ENCODE measurements at places on chromosomes 7 and 10. TPM values are rescaled to one million over a fixed set of nuclear protein-coding genes. Genes with fewer than 3 reads are reported as not detected.

DNA sequence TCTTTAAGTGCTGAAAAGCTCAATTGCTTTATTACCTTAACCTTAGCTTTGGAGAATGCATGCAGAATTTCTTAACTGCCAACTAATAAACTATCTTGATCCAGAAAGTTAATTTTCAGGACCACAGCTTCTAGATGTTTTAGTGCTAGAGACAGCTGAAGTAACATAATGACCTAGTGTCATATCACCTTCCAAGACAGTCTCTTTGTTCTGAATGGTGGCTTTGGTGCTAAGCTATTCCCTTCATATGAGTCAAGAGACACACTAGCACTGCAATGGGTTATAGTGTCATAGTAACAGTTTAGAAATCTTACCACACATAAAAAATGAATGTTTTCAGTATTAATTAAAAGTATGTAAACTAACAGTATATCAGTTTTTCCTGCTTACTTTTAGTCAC, 115.4 kb upstream of the LRRN3 start:
- no peaks in the 10 kb centered on the region for H3K36me3 ChIP-seq
- no peak for DNase-seq
- no peak overlapping the region for H3K27ac ChIP-seq
- no peaks in the 10 kb centered on the region for H3K27me3 ChIP-seq
- no peaks in the 10 kb centered on the region for H3K4me1 ChIP-seq

GRCh38 chr7:70712942-70713341, 419.0 kb upstream of the GALNT17 start:
- no peaks in the 10 kb centered on the region for H3K36me3 ChIP-seq
- peaks cover 16% of the 10 kb centered on the region for H3K4me1 ChIP-seq
- no peak overlapping the region for H3K4me3 ChIP-seq
- H3K27ac ChIP-seq: no peak overlapping the region
- H3K27me3 ChIP-seq: no peaks in the 10 kb centered on the region
- peak; percentile 76 for DNase-seq

DNA sequence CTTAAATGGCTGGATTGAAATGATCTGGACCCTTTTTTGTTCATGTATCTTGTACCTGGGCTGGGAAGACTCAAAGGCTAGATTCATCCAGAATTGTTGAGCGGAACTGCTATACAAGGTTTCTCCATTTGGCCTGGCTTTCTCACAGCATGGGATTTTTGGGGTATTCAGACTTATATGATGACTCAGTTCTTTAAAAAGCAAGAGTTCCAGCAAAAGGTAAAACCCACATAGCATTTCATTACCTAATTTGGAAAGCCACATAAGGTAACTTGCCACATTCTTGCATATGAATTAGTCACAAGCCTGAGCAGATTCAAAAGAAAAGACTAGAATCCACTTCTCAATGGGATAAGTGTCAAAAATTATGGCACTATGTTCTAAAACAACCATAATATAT, 137.4 kb downstream of the HGF start:
- no peaks in the 10 kb centered on the region for H3K27me3 ChIP-seq
- DNase-seq: no peak
- H3K4me1 ChIP-seq: no peaks in the 10 kb centered on the region
- H3K36me3 ChIP-seq: no peaks in the 10 kb centered on the region
- H3K4me3 ChIP-seq: no peak overlapping the region
- H3K27ac ChIP-seq: no peak overlapping the region

DNA sequence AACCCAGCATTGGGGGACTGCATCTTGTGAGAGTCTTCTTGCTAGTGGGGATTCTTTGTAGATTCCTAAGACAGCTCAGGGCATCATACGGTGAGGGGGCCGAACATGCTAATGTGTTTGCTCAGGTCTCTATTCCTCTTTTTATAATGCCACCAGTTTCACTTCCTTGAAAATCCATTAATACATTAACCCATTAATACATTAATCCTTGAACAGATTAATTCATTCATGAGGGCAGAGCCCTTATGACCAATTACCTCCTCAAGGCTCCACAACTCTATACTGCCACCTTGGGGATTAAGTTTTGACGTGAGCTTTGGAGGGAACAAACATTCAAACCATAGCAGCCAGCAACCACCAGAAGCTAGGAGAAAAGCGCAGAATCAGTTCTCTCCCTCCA, 67.2 kb upstream of the POT1 start:
- no peaks in the 10 kb centered on the region for H3K4me1 ChIP-seq
- H3K27me3 ChIP-seq: no peaks in the 10 kb centered on the region
- no peak for DNase-seq

GRCh38 chr10:8752146-8752843, 697.8 kb downstream of the GATA3 start:
- no peak overlapping the region for H3K27ac ChIP-seq
- no peaks in the 10 kb centered on the region for H3K4me1 ChIP-seq
- no peak for DNase-seq

DNA sequence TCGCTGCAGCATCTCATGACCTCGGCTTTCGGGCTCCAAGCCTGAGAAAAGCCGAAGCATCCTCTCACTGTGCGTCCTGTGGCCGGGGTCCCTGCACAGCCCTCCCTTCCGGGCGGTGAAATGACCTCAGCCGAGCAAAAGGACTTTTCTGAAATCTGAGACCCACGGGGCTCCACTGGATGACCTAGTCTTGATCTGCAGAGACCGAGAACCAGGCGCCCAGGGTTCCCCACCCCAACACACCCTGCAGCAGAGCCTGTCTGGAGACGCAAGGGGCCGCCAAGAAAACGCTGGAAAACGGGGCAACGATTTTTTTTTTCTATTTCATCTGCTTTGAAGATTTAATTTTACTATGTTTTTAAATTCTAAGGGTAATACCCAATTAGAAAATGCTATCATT, 31.7 kb downstream of the NPS start:
- H3K27me3 ChIP-seq: no peaks in the 10 kb centered on the region
- no peak overlapping the region for H3K4me3 ChIP-seq
- H3K36me3 ChIP-seq: no peaks in the 10 kb centered on the region
- peaks cover 7% of the 10 kb centered on the region for H3K4me1 ChIP-seq

- H3K27ac ChIP-seq: no peak overlapping the region
- H3K4me1 ChIP-seq: no peaks in the 10 kb centered on the region
- H3K36me3 ChIP-seq: no peaks in the 10 kb centered on the region
- DNase-seq: no peak
- H3K4me3 ChIP-seq: no peak overlapping the region
These were observed 268.6 kb downstream of the SEC23IP start for GRCh38 chr10:120161111-120161510.

DNA sequence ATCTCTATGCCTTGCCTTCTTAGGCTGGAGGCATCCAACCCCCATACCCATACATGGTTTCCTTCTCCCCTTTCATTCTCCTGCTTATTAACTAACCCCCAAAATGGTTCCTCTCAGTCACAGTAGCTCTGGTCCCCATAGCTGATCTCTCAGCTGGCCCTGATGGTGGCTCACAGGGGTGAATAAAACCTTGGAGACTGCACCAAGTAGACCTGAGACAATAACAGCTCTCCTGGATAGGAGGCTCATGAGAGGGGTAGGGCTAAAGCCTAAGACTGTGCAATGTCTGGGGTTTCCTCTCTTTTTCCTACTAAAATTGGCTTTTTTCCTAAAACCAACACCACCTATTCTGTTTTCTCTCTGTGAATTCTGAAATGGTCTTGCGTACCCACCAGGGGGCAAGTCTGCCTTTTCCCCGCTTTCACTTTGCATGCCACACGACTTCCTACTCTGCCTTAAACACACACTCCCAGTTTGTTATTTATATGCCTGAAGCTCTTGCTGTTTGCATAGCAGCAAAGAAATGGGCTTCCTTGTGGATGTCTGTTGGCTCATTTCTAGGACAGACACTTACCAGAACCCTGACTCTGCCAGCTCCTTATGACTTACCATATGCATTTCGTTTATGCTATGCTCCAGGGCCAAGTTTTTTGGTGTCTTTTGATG, 18.4 kb upstream of the PON1 start:
- H3K4me3 ChIP-seq: no peak overlapping the region
- H3K27ac ChIP-seq: no peak overlapping the region
- H3K4me1 ChIP-seq: no peaks in the 10 kb centered on the region
- H3K36me3 ChIP-seq: no peaks in the 10 kb centered on the region

DNA sequence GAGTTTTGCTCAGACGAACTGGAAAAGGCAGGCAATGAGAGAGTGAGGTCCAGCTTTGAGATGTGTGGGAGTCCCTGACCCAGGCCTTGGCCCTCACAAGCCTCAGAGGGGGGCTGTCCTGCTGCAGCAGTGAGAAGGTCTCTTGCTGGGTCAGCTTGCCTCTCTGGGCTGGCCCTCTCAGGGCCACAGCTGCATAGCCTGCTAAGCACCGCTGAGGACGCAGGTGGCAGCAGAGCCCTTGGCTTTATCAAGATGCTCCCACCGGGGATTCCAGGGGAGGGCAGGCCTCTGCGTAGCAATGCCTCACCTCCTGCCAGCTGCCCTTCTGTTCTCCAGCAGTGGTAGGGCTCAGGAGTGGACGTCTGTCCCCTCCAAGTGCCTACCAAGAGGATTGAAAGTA, 128.7 kb downstream of the COBL start:
- H3K36me3 ChIP-seq: no peaks in the 10 kb centered on the region
- no peaks in the 10 kb centered on the region for H3K4me1 ChIP-seq
- H3K27me3 ChIP-seq: no peaks in the 10 kb centered on the region
- no peak overlapping the region for H3K4me3 ChIP-seq
- H3K27ac ChIP-seq: no peak overlapping the region
- DNase-seq: no peak

DNA sequence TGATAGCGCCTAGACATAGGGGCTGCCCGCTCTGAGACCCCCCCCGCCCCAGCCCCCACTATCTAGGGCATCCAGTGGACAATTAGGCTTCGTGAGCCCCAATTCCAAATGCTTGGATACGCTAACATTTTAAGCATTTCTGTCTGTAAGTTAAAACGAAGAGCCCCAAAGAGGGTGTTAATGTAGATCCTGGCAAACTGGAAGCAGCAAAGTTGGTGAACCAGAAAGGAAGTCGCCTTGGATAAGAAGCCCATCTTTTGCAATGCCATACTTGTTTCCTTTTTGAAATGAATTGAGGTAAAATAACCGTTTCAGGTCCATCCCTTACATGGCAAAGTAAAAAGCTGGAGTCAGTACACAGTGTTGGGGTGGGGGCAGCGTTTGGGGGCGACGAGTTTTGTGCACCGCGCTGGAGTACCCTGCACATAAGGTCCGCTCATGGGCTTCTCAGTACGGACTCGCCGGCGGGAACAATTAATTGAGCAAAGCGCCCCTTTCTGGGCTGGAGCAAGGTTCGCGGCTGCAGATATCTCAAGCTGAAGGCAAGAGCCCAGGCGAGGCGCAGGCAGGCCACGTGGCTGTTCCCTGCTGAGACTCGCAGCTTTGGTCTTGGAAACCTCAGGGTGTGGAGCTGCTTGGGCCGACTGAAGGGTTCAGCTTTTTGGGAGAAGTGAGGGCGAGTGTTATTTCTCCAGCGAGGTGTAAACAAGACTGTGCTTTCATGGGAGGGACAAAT, 1.4 kb upstream of the TWIST1 start:
- no peaks in the 10 kb centered on the region for H3K36me3 ChIP-seq
- no peak overlapping the region for H3K27ac ChIP-seq
- H3K27me3 ChIP-seq: peaks cover 79% of the 10 kb centered on the region
- H3K4me3 ChIP-seq: no peak overlapping the region
- DNase-seq: no peak
- peaks cover 38% of the 10 kb centered on the region for H3K4me1 ChIP-seq

DNA sequence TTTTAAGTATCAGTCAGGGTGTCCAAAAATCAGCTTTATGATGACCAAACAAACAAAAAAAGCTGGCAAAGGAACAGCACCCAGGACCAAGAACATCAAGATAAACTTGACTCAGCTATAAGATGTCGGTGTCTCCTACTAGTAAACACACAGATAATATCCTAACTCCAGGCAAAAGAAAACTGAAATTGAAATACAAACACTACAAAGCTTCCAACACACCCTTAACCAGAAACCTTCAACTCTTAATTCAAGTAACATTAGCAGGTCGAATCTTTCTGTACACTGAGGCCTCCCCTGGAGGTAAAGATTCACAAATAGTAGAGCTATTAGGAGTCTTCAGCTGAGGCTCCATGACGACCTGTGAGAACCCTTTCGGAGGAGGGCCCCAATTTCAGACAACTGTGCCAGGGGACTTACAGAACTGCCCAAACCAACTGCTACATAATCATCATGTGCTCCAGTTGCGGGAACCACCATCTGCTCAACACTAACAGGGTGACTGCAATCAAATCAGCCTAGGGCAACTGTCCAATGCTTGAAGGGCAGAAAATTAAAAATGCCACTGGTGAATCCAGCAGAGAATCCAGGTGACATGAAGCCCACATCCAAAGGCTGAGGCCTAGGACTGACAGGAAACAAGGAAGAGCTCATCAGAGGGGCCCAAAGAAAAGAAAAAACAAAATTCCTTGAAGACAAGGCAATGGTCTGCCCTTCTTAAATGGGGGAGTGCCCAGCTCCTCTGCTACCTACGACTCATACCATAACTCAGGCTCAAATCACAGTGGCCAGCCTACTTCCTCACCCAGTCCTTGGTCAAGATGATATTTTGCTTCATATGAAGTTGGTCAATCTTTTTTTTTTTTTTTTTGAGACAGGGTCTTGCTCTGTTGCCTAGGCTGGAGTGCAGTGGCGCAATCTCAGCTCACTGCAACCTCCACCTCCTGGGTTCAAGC, 20.0 kb downstream of the XPNPEP1 start:
- no peak overlapping the region for H3K4me3 ChIP-seq
- no peaks in the 10 kb centered on the region for H3K27me3 ChIP-seq
- peaks cover 29% of the 10 kb centered on the region for H3K36me3 ChIP-seq
- H3K4me1 ChIP-seq: peaks cover 48% of the 10 kb centered on the region
- H3K27ac ChIP-seq: peak overlapping the region; percentile 41
- no peak for DNase-seq

- H3K4me1 ChIP-seq: no peaks in the 10 kb centered on the region
- H3K36me3 ChIP-seq: no peaks in the 10 kb centered on the region
- DNase-seq: no peak
- no peaks in the 10 kb centered on the region for H3K27me3 ChIP-seq
These were observed 44.7 kb downstream of the KLF6 start for GRCh38 chr10:3740157-3740871.

The KCP gene
- not detected for total RNA-seq

The CYP26A1 gene
- not detected for total RNA-seq

The DLX5 gene
- 11.7 TPM for total RNA-seq

The PNLIPRP1 gene
- total RNA-seq: not detected

The PRLHR gene
- under 0.01 TPM for total RNA-seq

The PDZD7 gene
- total RNA-seq: not detected

The EMX2 gene
- not detected for total RNA-seq

The SORCS1 gene
- 0.58 TPM for total RNA-seq
